ENCODE measurements at places on chromosomes 3 and 15.

GRCh38 chr3:101730839-101731238 is 6.4 kb downstream of the CEP97 start:
- no peak for DNase-seq

- no peak for DNase-seq
Observed at GRCh38 chr15:55858661-55859060, 115.7 kb upstream of the PRTG start.

- DNase-seq, result no peak
Observed at GRCh38 chr15:49895347-49896223, 223.4 kb downstream of the ATP8B4 start.

DNA sequence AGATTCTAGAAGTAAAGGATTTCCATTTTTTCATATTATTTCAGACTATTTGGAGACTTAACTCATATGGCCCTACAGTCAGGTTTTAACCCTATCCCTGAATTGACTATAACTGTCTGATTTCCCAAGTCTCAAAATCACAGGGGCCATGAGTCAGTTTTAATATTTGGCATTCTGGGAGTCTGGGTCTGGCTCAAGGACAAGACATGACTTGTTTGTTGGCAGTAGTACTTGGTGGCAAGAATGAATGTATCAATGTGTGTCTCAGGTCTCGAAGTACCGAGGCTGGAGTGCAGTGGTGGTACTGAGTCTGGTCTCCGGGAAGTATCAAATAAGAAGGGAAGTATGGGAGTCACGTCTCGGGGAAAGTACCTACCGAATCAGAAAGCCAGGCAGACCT is 10.8 kb downstream of the UMPS start:
- no peak for DNase-seq

DNA sequence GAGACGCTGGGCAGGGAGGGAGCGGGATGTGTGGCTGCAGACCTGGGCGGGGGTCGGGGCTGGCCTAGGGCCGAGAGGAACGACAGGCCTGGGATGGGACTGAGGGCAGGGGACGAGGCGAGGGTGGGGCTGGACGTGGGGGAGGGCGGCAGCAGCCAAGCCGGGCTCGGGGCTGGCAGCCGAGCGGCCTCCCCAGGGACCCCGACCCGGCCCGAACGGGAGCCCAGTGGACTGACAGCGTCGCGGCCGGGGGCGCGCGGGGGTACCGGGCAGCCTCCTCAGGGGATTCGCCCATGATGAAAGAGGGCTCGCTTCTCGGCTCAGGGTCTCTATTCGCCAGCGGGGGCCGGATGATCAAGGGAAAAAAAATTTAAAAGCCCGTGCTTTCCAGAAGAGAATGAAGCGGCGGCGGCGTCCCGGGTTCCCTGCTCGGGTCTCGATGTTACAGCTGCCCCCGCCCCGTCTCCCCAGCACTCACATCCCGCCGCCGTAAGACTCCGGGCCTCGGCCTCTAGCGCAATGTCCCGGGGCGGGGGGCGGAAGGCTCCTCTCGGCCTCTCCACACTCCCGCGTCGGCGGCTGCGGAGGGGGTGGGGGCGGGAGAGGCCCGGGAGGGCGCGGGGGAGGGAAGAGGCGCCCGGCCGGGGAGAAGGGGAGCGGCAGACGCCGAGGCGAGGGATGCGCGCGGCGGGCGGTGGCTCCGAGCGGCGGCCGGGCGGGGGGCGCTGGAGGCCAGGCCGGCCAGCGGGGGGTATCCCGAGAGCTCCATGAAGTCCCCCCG is 4.3 kb downstream of the PTH1R start:
- DNase-seq, result no peak

DNA sequence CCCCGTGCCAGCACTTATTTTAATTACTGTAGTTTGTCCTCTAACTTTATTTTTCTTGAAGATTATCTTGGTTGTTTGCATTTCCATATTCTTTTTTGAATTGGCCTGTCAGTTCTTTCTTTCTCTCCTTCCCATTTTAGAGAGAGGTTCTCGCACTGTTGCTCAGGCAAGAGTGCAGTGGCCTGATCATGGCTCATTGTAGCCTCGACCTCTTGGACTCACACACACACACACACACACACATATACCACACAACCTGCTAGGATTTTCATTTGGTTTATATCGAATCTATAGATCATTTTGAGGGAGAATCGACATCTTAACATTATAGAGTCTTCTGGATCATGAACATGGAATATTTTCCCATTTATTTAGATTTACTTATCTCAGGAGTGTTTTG is 8.7 kb downstream of the FEM1B start:
- DNase-seq, result no peak

DNA sequence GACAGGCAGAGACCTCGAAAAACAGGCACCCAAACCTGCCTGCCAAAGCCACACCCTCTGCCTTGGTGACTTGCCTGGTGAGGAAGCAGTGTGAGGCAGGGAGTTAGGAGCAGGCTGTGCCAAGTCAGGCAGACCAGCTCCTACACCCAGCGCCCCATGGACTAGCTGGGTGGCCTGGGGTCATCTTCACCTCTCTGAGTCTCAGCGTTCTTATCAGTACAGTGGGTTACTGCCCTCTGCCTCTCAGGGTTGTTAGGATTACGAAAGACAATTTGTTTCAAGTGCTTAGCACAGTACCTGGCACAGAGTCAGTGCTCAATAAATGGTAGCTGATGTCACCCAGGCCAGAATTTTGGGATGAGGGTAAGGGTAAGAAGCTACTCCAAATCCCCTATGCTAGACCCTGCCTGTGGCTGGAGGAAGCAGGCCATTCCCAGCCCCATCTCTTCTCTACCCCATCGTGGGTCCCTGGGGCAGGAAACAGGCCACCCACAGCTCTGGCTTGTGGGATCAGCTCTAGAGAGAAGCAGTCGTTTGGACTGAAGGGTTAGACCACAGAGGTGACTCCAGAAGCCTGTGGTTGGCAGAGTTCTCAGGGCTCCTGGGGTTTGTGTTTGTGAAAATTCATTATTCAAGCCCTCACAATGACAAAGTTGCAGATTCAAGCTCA is 10.1 kb downstream of the SLC51B start:
- DNase-seq, result no peak
